ENCODE measurements at places on chromosomes 5 and 9. TPM values are rescaled to one million over a fixed set of nuclear protein-coding genes. Genes with fewer than 3 reads are reported as not detected.

DNA sequence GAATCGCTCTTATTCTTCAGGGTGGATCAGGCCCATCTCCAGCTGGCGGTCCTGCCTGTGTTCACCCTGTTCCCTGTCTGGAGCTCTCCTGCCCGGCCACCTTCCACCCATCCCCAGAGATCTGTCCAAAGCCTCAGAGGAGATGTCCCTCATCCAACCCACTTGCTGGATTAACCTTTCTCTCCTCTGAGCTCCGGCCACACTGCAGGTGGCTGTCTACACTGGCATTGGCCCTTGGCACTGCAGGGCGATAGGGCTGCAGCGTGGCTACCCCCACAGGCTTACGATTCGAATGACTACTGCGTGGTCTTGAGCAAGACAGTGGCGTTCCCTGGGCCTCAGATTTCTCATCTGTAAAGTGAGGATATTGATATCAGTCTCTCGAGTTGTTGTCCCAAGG lies 63.8 kb upstream of the BARHL1 start:
- no peak for DNase-seq

RNF180 gene
- 2.4 TPM for total RNA-seq

- peak; percentile 29 for DNase-seq
These were observed 583.5 kb downstream of the ZNF608 start for GRCh38 chr5:124162767-124163532.

DNA sequence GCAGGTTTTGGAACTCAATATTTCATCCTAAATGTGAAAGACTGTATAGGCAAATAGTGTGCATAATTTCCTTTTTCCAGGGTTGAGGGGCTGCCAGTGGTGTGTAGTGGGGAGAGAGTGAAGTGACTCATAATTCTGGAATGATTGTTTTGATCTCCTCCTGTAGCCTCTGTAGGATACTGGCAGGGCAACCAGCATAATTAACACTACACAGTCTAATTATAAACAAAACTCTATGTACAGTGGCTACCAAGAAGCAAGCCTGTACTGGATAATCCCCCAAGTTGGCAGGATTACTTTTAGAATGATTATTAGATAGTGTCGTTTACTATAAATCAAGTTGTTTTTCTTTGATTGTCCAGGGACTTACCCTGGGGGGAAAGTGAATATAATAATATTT lies 32.2 kb downstream of the LNPEP start:
- no peak for DNase-seq

- no peak for DNase-seq
These were observed 123.6 kb downstream of the MYO10 start for GRCh38 chr5:16812448-16812847.

DNA sequence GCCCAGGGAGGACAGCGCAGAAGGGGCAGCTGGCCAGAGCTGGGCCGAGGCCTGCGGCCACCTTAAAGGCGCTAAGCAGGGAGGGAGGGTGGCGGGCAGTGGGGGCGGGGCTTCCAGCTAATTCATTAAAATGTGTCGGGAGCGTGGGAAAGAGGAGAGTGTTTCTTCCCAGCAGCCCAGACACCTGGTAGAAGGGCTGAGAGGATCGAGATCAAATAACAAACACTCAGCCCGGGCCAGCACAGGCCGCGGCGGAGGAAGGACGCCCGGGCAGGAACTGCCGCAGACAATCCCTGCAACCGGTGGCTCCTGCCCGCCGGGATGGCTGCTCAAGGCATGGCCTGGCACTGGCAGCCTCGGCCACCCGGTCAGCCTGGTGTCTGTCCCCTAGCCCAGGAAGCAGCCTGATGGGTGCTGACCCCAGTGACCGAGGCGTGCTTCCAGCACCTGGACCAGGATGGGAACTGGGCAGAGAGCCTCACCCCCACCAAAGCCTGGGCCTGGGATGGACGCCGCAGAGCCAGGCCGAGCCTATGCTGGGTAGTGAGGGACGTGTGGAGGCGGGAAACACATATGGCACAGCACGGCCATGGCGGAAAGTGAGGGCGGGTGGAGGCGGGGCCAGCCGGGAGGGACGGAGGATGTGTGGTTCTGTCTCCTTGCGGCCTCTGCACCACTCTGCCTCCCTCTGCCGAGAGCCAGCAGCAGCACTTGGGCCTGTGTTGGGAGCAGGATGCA lies 3.2 kb upstream of the NRARP start:
- DNase-seq, result no peak

PNPLA7 gene
- 3.6 TPM for total RNA-seq

- DNase-seq, result no peak
These were observed 24.1 kb downstream of the TENT4A start for GRCh38 chr5:6737043-6737941.

TRIM36 gene
- total RNA-seq, result 5.4 TPM

GRCh38 chr5:126461838-126462237 lies 38.6 kb downstream of the GRAMD2B start:
- DNase-seq, result no peak

DNA sequence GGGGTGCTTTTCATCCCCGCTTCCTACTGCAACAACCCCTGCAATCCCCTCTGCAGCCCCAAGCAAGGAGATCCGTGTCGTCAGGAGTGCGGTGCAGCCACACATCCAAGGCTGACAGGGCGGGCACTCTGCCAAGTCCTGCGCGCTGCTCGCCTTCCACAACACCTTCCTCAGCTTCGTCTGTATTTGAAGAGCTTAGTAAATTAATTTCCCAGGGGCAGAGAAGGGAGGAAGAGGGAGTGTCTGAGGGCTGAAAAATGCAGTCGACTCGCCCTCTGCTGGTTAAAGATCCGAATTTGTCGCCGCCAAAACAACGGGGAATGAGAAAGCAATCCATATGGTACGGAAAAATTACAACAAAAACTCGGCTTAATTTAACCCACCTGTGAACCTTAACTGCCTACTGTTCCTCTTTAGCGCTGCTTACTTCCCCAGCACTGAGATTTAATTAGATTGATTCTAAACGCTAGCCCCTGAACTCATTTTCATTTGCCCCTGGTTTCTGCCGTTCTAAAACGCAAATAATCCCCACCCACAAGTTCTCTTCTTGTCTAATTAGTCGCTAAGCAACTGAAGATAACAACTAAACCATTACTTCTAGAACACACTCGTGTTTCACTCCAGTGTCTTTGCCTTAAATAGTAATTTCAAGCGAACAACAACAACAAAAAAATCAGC lies 10.9 kb upstream of the PCDHB1 start:
- peak; percentile 73 for DNase-seq

Data from Calu3 (cell line).